ENCODE measurements at places on chromosomes 1 and 21. TPM values are rescaled to one million over a fixed set of nuclear protein-coding genes. Genes with fewer than 3 reads are reported as not detected.
A peak's percentile ranks its signal among the peaks of the same experiment; 100 is the strongest.

BEST4 gene
- polyA plus RNA-seq = 0.07 TPM

ASPM gene
- 0.22 TPM for polyA plus RNA-seq

FMO3 gene
- 1.4 TPM for polyA plus RNA-seq

SPRR1B gene
- 0.30 TPM for polyA plus RNA-seq

FCRL5 gene
- 0.03 TPM for polyA plus RNA-seq

NEK2 gene
- polyA plus RNA-seq = 0.04 TPM

ITLN1 gene
- polyA plus RNA-seq = 2.8 TPM

ADAMTS5 gene
- polyA plus RNA-seq = 3.1 TPM

NMNAT1 gene
- polyA plus RNA-seq = 14.3 TPM

DNA sequence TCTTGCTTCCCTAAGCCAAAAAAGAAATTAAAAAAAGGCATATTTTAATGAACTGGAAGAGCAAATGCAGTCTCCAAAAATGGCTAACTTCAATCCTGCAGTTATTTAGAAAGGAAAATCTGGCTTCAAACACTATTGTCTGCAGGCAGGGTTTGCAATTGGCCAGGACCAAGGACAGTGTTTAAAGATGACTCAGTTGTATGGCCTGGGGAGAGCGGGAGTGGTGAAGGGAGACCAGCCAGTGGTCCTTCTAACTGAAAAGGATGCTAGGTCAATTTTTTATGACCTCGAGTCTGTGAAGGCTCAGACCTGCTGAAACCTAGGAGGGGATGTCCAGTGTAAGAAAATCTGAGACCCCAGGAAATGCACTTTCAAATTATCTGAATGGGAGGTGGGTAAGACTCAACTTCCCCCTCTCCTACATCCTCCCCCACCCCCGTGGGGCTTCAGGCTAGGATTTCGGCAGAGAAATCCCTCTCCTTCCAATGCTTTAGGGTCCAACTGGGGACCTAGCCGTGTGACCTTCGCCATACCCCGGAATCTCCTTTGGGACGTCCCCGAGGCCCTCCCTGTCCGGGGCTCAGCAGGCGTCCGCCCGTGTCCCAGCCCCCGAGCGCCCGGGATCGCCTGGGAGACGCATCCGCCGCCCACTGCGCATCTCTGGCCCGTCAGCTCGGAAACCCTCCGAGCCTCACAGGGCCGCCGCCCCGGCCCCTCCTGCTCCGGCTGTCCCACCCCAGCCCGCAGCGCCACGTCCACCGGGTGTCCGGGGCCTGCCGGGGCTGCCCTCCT is 602 bp upstream of the RIMKLA start:
- no peak for DNase-seq

GRCh38 chr1:6359216-6360116 is 34.1 kb downstream of the ACOT7 start:
- DNase-seq = peak; percentile 68

- no peak for DNase-seq
Observed at GRCh38 chr21:32499249-32500055, 85.9 kb downstream of the TCP10L start.

GRCh38 chr1:81978945-81979344 is 178.2 kb downstream of the ADGRL2 start:
- no peak for DNase-seq

DNA sequence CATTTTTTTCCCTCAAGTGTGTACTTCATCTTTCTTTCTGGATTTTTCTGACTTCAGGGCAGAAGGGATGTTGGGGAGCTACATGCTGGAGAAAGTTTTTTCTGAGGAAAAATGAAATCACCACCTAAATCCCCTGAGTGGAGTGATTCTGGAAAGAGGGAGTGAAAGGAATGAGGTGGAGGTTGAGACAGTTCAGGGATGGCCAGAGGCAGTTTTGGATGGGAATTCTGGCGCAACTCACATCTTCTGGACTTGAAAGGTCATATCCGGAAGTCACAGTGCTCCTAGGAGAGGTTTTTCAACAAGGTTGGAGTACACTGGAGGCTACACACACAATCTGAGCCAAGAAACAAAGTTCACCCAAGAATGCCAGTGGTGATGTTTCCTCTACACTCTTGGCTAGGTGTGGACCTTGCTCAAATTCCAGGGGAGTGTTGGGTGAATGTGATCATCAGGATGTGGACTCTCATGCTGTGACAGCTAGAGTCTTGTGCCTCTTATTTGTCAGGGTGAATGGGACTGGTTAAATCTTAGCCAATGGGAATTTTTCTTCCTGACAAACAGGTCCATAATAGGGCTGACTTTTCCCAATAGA is 161.5 kb downstream of the HLX start:
- DNase-seq = no peak

GRCh38 chr1:247332215-247332622 is 552 bp upstream of the ZNF496 start:
- DNase-seq = peak; percentile 60

GRCh38 chr1:226457307-226457712 is 49.4 kb upstream of the PARP1 start:
- DNase-seq = no peak

- DNase-seq = peak; percentile 35
Observed at GRCh38 chr21:45533846-45534635, 8.2 kb downstream of the SLC19A1 start.

DNA sequence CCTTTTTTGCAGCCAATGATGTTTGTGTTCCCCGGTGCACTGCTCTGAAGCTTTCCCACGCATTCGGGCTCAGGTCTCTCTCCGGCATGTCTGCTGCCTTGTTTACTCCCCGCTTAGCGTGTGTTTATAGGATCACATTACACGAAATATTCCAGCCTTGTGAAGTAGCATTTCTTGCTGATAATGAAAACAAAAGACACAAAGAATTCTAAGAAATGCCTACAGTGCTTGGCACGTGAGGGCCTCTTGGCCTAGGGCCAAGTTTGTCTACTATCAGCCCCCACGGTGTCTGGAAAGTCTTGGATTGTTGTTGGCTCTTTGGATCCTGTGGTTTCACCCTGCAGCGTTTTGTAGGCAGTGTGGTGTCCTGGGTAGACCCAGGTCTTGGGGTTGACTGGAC is 11.2 kb upstream of the GSTM4 start:
- DNase-seq = no peak

- DNase-seq = no peak
Observed at GRCh38 chr1:208185801-208186231, 58.4 kb downstream of the PLXNA2 start.

DNA sequence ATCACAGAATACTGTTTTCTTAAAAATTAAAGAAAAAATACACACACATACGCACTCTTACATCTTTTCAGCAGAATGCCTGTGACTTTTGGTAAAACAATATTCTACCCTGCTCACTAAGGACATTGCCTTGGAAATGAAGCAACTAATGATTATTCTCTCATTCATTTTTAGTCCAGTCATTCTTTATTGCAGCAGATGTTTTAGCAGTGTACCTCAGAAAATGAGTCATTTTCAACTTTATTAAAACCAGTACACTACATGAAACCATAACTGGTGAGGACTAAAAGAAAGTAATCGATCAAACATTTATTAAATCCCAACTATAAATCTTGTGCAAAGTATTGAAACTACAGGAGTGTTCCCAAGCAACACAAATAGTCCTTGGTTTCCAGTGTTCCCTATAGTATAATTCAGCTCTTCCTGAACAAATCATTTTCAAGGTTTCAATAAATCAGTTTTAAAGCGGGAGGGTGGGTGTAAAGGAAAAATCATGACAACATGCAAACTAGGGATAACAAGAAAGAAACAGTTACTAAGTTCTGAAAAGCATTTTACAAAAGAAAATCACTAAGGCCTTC is 114.2 kb downstream of the ADGRL4 start:
- no peak for DNase-seq

GRCh38 chr1:173893611-173894010 is 23.5 kb downstream of the SERPINC1 start:
- DNase-seq = no peak

GRCh38 chr1:42012852-42013251 is 94.1 kb upstream of the HIVEP3 start:
- no peak for DNase-seq

DNA sequence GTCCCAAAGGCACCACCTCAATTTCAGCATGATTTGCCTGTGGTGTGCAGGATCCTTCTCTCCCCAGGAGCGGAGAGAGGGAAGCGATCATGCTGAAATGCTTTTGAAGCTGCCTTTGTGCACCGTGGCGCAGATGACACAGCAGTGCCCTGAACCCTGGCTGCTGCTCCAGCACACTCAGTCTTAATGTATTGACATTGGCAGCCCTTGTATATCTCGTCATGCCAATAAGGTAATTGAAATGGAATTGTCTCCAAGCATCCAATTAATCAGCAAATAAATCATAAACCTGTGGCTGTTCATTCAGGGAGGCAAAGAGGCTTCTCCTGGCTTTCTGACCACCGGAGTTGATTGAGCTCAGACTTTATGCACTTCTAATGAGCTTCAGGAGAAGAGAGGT is 139.8 kb downstream of the KAZN start:
- DNase-seq = no peak

GRCh38 chr1:66210635-66211244 is 323.2 kb upstream of the SGIP1 start:
- no peak for DNase-seq

DNA sequence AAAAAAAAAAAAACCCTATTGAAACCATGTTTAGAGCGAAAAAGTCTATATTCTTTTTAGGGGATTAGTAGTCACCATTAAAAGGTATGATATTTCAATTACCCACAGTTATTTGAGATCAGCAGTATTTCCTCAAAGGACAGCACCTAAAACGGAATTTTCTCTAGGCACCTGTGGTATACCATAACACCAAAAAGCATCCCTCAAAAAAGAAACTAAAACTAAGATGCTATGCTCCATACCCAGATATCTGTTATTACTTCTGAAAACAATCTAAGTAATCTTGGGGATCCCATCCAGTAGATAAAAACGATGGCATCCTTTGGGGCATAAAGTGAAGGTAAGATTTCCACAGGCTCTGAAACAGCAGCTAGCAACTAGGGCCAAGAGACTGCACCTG is 89.0 kb downstream of the RERE start:
- no peak for DNase-seq

- no peak for DNase-seq
Observed at GRCh38 chr1:91732291-91733107, 153.5 kb downstream of the TGFBR3 start.

- no peak for DNase-seq
Observed at GRCh38 chr1:237444120-237444790, 402.3 kb downstream of the RYR2 start.

GRCh38 chr1:67735206-67735605 is 50.2 kb downstream of the GADD45A start:
- no peak for DNase-seq

DNA sequence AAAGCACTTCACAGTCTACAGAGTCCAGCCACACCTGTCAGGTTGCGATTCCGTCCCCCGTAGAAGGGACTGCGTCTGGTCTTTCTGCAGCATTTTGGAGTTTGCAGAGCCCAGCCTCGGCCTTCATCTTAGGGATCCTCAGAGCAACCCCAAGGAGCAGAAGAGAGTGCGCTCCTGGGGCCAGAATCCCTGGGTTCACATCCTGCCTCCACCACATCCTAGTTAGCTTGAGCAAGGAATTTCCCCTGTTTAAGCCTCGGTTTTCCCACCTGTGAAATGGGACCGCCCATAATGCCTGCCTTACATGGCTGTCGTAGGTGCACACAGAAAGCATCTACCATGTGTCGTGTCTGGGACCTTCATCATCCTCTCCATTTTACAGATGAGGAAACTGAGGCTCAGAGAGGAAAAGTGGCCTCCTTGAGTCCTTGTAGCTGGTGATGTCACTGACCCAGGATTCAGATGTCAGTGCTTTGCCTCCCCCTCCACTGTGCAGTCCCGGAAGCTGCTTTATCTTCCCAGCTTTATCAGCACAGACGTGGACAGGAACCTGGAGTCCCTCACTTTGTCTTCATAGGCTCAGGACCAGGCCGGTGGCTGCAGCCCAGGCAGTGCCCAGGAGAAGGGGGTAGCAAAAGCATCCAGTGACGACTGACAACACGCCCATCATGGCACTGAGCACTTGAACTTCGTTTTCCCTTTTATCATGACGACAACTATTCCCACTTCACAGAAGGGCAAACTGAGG is 438.5 kb downstream of the MATN1 start:
- DNase-seq = no peak

- DNase-seq = no peak
Observed at GRCh38 chr21:30957010-30957409, 75.6 kb upstream of the KRTAP11-1 start.

- no peak for DNase-seq
Observed at GRCh38 chr1:175599212-175599705, 144.1 kb downstream of the TNR start.

DNA sequence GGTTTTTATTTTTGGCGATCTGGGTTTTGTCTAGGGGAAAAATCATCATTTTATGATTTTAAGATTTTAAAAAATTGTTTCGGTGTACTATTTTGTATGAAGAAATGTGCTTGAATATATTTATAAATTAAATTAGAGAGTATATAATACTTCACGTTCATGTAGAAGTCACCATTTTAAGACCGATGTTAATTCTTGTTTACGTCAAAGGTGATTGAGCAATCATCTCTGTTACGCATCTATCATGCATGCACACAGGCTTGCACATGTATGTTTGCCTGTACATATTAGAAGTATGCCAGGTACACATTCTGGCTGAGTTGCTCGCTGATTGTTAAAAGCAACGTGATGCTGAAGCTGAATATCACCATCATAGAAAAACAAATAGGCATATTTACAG is 54.7 kb downstream of the DYRK1A start:
- DNase-seq = no peak

DNA sequence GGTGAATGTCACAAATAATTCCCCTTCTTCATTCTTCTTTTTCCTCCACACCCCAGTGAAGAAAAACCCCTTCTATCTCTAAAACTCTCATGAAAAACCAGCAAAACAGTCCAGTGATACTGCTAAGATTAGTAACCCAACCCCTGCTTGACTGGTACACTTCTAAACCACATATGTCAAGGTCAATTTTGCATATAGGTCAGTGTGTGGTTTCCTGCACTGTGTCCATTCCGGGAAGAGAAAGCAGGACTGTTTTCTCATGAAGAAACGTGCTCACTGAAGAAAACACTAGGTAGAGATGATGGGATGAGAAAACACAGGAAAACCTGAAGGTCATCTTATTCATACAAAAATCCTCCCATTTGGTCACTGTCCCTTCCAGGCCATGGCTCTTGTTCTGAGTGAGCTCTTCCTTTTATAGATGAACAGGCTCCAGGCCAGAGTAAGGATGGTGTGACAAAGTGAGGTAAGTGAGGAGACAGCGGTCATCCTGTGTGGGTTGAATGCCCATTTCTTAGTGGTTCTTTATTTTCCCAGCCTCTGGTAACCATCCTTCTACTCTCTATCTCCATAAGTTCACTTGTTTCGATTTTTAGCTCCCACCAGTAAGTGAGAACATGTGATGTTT is 122.7 kb downstream of the FASLG start:
- no peak for DNase-seq

DNA sequence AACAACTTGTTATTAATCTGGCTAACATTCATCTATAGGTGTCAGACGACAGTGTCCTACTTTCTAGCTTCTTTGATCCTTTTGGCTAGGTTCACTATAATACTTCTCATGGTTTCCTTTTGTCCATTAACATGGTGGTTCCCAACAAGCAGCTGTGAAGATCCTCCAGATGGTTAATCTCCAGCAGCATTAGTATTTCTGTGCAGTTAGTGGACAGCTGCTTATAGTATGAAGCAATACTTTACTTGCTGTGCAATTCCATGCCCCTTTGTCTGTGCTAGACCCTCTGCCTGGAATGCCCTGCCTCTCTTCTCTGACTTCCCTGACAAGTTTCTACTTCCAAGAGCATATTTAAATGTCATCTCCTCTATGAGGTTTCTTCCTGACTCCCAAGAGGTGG is 41.7 kb upstream of the ARHGAP29 start:
- no peak for DNase-seq
